ENCODE measurements at places on chromosomes 6 and 20.

GRCh38 chr6:13251242-13251641 is 77.1 kb downstream of the TBC1D7 start:
- no peak for DNase-seq

GRCh38 chr20:37414224-37415035 is 68.5 kb downstream of the SRC start:
- no peak for DNase-seq

- DNase-seq = no peak
Observed at GRCh38 chr6:2274981-2275891, 29.8 kb upstream of the GMDS start.

GRCh38 chr6:123610779-123611178 is 26.0 kb downstream of the TRDN start:
- no peak for DNase-seq

DNA sequence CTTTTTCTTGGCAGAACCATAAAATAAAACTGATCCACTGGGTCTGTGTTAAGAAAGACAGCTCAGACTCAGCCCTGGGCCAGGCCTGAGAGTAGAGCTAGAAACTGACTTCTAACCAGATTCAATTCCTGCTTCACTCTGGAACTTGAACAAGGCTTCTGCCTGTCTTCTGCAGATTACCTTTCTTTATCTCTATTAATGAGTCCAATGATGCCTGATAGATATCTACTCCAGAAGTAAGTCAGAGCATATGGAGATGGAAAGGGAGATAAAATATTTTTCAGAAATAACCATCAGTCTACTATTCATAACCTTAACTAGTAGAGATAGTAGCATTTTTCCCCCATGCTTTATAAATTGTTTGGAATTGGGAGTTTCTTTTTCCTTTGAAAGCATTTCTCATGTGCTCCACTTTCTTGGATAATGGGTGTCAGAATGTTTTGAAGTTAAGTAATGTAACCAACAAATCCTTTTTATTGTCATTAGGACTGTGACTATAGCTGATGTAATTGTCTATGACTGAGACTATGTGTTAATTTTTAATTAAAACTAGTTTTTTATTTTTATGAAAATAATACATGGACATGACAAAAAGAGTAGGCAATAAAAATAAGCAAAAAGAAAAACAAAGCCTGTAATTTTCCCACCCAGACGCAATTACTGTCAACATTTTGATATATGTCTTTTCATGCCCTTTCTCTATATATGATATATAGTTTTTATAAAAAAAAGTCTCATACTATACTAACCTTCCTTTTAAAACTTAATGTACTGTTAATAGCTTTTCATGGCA is 7.2 kb downstream of the SOBP start:
- DNase-seq = no peak

DNA sequence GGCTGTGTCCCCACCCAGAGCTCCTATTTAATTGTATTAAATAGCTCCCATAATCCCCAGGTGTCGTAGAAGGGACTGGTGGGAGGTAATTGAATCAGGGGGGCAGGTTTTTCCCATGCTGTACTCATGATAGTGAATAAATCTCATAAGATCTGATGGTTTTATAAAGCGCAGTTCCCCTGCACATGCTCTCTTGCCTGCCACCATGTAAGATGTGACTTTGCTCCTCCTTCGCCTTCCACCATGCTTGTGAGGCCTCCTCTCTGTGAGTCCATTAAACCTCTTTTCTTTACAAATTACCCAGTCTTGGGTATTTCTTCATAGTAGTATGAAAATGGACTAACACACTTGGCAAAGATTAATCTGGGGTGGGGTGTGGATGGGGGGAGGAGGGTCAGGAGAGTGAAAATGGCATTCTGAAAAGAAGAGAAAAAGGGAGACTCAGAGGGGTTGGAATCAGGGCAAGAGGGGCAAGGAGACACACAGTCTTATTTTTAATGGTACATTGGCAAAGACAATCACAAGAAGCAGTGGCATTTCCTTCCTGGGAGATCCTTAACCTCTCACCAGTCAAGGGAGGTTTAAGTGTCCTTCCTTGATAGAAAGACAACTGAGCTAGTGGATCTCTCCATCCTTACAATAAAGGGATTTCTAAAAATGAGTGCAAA is 37.5 kb upstream of the NOX3 start:
- DNase-seq = no peak

DNA sequence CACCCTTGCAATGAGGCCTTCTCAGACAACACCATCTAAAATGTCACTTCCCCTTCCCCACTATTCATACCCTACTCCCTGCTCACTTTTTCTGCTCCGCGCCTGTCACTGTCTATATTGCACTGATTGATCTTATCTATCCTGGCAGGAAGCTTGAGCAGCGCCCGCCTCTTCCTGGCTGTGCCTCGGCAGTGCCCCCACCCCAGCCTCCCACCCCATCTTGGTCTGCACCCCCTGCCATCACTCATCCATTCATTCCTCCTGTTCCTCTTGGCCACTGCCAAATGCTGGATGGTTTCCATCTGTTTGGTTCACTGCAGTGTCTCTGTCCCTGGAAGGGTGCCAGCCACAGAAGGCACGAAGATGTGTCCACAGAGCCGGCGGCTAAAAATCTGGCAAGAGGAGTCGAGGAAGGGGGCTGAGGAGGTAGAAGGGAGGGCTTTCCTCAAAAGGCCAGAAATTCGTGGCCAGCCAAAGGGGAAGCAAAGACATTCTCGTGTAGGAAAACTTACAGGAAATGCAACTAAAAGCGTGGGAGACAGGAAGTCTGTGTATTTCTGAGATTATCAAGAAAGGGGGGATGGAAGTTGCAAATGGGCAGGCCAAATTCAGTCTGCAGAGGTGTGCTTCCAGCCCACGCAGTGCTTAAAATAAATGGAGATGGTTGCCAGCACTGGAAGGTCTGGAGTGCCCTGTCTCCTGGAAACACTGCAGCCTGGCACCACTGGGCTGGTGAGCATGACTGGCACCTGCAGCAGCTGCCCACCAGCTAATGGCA is 27.6 kb downstream of the SYNJ2 start:
- DNase-seq = no peak

GRCh38 chr6:56424064-56424463 is 176.7 kb upstream of the COL21A1 start:
- no peak for DNase-seq

DNA sequence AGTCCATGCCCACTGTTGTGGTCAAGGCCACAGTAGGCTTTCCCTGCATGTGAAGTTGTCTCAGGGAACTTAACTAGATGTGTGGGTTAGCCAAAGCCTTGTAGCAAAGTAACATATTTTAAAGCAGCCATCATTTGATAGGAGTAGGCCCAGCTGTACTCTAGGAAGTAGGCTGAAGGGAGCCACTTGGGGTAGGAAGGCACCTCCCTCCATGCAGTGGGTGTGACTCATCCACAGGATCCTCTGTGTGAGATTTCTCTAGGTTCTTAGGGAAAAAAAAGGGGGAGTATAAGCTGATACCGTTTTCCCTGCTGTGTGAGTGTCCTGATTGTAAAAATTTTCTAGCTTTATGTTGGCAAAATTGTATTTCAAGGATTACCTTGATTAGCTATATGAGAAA is 44.7 kb downstream of the VAPB start:
- DNase-seq = no peak

GRCh38 chr6:25698631-25699030 is 46.6 kb downstream of the SCGN start:
- DNase-seq = no peak

DNA sequence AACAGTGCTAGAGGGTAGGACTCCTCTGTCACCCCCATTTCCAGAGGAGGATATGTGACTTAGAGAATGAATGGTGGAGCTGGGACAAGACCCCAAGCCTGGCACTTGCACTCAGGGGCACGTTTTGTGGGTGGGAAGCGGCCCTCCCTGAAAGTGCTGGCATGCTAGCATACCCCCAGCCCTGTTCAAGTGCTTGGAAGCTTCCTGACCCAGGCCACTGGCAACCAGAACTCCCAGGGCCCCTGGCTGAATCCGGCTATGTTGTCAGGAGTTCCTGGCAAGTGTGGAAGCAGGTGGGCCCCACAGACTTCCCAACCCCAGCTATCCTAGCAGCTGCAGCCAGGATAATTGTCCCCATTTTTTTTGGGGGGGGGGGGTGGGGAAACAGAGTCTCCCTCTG is 35.6 kb upstream of the TGM2 start:
- no peak for DNase-seq

GRCh38 chr20:63322933-63323273 is 29.9 kb downstream of the COL20A1 start:
- no peak for DNase-seq

DNA sequence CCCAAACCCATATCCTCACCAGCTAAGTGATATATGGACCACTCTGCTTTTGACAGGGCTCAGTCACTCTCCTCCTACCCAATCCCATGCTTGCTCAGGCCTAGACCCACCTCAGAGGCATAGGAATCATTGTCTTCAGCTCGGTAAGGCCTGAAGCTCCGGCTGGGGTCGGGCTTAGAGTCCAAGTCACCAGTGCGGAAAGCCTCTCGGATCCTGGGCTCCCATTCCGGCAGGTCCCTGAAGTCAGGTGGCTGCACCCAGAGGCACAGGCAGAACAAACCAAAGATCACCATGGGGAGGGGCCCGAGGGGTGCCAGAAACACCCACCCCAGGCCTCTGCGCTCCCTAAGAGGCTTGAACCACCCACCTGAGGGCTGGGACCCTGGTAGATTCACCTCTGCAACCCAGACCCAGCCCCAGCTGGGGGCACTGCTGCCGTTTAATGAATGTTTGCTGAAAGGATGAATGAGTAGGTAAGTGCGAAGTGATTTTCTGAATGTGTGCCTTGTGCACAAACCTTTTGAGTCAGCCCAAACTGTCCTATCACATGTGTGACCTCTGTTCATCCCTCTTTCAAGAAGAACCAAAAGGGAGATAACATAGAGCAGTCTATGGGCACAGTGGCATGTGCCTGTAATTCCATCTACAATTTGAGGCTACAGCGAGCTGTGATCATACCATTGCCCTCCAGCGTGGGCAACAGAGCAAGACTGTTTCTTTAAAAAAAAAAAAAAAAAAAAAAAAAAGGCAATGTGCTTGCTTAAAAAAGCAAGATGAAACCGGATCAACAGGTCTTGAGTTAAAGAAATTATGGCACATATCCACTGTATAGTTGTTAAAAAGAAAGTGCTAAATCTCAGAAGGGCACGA is 39.3 kb upstream of the DSN1 start:
- no peak for DNase-seq

DNA sequence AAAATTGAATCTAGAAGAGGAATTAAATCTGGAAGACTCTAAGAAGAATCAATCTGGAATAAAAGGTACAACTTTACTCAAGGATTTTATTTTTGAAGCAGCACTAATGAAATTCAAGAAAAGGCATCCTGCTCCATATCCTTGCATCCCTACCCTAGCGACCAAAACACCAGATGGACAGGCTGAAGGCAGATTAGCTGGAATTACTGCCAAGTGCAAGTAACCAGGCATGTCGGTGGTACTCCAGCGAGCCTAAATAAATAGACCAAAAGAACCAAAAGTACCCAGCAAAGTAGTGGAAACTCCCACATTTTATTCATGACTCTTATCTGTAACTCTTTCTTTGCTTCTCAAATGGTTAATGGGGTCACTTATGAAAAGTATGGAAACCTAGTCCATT is 21.0 kb downstream of the OPRM1 start:
- DNase-seq = no peak

DNA sequence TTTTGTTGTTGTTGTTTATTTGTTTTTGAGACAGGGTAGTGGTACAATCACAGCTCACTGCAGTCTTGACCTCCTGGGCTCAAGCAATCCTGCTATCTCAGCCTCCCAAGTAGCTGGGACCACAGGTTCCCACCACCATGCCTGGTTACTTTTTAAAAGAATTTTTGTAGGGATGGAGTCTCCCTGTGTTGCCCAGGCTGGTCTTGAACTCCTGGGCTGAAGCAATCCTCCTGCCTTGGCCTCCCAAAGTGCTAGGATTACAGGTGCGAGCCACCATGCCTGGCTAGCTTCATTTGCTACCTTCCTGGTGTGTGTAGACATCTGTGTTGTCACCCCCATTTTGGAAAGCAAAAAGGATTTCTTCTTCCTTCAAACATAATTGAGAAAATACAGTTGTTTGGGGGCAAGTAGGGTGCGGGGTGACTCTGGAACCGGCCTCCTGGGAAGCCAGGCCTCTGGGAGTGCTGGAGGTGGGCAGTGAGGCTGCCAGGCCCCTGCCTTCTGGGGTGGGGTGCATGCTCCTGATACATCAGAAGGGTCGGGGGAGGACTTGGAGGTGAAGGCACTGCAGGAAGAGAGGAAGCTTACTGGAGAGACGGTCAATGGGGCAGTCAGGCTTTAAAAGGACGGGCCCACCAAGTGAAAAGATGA is 28.4 kb downstream of the SYNJ2 start:
- no peak for DNase-seq

Measured in HuH-7 (cell line).